Lung (tissue), 17 donors: ENCODE measurements at places on chromosomes 2 and 18. TPM values are rescaled to one million over a fixed set of nuclear protein-coding genes. Genes with fewer than 3 reads are reported as not detected.

DNA sequence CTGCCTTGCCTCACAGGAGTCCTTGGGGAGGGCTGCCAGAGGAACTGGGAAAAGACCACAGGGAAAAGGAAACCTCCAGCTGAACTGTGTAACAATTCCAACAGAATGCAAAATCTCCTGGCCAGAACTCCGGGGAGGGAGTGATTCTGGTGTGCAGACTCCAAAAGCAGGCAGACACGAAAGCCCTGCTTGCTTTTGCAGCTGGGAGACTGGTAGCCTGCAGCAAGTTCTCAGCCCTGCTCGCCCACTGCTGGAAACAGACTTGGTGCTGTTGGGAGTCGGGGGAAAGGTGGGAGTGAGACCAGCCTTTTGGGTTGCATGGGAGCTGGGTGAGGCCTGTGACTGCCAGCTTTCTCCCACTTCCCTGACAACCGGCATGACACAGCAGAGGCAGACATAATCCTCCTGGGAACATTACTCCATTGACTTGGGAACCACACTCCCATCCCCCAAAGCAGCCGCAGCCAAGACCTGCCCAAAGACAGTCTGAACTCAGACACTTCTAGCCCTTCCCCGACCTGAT lies 26.0 kb upstream of the NMI start:
- peak; percentile 80 for DNase-seq

- DNase-seq, result peak; percentile 67
These were observed 126.9 kb upstream of the ZNF516 start for GRCh38 chr18:76621782-76622495.

DNA sequence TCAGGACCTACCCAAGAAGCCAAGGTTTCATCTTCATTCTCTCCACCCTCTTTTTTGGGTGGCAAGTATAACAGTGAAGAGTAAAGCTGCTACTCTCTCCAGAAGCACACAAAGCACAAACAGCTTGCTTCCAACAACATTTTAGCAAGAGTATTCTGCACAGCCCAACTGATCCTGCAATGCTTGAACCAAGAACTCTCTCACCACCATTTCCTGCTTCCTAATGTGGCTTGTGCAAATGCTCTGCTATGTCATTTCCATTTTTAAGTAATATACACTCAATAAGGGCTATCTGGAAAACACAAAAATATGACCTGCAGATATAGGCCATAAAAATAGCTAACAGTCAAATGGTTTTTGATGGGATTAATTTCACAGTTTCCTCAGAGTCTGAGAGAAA lies 24.1 kb upstream of the IHH start:
- no peak for DNase-seq

DNA sequence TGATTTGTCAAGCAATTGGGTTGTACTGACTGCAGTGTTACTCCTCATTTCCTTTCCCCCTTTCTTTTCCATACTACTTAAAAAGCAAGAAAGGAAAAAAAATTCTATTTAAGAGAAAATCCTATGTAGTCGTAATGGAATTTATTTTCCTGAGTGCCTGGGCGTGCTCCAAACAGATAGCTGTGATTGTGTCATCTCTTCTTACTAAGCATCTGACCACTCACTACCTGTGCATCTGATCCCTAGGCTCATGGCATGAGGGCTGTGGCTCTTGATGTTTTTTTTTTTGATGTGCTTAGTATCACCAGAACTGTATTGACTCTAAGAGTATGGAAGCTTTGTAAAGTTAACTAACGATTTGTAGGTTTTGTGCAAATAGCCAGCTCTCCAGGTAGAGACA lies 19.0 kb downstream of the CRIM1 start:
- DNase-seq, result no peak

DNA sequence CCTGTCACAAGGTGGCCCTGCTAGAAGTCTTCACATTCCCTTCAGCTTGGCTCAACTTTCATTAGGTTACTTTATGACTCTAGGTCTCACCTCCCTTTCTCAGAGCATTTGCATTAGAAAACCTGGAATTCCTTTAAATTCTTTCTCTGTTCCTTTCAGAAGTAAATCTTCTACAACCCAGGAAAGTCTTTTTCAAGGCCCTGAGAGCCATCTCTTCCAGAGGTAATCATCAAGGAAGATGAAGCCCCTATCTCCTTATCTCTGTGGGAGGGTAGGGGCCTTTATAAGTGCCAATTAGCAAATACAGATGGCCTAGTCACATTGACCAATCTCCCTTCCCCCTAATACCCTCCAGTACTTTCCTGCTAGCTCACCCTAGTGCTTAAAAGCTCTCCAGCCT lies 848.0 kb upstream of the FAM98A start:
- no peak for DNase-seq

DNA sequence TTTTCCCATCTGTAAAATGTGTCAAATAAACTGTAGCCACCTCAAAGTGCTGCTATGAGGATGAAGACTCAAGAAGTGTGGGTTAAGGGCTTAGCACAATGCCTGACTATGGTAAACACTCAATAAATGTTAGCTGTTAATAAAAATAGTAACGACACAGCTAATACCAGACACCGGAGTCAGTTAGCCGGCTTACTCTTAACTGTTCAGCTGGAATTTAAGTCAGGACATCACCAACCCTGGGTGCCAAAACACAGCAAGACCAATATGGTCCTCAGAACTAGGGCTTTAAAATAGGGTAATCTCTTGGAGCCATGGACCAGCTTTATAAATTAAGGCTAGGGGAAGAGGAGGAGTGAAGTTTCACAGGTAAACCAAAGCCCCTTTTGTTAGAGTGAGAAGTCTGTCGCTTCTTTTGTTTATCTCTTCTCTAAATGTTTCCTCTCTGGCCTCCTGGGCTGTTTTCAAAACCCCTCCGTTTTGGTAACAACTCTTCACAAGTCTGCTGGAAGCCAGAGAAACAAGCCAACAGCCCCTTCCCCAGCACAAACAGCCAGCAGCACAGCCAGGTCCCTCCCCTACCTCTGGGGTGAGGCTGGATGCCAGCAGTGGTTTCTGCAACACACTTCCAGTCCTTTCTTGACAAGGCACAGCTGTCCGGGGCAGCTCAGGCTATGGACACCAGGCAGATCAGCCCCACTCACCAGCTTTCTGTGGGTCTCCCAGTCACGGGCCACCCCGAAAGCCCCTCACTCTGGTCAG lies 13.8 kb upstream of the FZD7 start:
- DNase-seq, result peak; percentile 74

DNA sequence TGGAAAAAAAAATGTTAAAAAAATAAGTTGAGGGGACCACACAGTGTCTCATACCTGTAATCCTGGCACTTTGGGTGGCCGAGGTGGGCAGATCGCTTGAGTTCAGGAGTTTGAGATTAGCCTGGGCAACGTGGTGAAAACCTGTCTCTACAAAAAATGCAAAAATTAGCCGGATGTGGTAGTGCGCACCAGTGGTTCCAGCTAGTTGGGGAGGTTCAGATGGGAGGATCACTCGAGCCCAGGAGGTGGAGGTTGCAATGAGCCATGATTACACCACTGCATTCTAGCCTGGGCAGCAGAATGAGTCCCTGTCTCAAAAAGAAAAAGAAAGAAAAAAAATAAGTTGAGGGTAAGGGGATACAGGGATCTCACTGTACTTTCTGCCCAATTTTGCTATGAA lies 6.1 kb upstream of the KYNU start:
- no peak for DNase-seq

Gene TLX2
- not detected for total RNA-seq

Gene VAMP8
- 64.0 TPM for total RNA-seq

DNA sequence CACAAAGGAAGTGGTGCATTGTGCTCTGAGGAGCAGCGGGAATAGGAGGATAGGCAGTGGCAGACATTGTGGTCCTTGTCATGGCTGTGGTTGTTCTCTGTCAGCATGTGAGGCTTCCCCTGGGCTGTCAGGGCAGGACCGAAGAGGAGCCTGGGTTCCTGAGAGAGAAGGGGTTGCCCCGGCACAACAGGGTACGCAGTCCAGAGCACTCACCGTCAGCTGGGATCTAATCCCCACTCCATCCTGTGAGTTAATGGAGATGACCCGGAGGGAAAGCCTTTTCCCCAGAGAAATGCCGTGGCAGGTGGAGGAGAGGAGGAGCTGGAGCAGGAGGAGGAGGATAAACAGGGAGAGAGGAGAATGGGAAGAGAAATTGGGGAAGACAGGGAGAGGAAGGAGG lies 396.7 kb upstream of the HS6ST1 start:
- no peak for DNase-seq

- peak; percentile 52 for DNase-seq
These were observed 12.9 kb upstream of the NCKAP5 start for GRCh38 chr2:133581010-133581760.

DNA sequence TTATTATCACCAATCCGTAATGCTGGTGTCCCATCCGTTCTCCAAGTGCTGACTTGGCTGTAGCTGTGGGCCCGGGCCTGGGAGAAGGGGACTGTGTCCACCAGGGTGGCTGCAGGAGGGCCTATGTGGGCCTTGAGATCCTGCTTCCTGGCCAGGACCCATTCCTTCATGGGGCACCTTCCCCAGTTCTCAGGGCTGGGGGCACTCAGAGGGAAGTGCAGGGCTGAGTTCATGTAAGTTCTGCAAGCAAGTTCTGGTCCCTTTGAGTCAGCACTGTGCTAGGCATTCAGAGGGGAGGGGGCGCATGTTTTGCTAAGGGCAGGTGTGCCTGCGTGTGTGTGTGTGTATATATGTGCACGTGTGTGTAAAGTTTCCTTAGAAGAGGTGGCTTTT lies 94.0 kb downstream of the GLI2 start:
- no peak for DNase-seq

Gene ZNF521
- total RNA-seq, result 48.8 TPM
